ENCODE measurements at places on chromosomes 12 and 14.

- no peak for DNase-seq
Observed at GRCh38 chr14:76432827-76433752, 57.2 kb downstream of the ESRRB start.

DNA sequence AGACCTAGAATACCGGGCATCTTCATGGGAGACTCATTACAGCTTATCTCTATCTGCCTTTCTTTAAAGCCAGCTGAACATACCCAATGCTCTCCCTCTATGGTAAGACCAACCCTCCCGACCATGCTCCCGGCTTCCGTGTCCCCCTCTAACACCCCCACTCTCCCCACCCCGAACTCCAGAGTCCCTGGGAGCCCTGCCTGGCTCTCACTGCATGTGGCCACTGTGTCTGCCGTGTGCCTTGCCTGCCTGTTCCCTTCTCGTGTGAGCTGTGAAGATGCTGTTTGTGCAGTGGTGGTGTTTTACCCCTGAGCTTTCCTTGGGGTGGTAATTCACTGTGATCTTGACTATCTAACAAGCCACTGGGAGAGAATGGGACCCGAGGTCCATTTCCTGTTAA, 146.4 kb upstream of the FKBP4 start:
- no peak for DNase-seq

DNA sequence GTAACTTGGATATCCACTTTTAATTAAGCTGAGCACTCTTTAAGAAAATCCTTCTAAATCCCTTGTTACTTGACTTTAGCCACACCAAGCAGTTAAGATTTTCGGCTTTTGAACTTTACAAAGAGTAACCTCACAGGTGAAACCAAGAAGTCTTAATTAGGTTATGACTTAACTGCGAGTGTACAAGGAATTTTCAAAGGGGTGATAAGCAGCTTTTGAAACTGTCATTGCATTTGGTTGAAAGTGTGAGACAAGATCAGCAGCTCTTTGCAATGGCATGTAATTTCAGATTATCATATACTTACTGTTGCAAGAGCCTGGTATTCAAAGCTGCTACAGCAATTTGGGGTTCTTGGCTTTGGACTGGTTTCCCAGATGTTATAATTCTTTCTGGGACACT, 137.5 kb downstream of the TMEM117 start:
- DNase-seq: no peak

GRCh38 chr14:102348376-102348775, 14.3 kb downstream of the CINP start:
- DNase-seq: no peak

- no peak for DNase-seq
Observed at GRCh38 chr14:35257809-35258208, 34.4 kb upstream of the PSMA6 start.
